ENCODE measurements at places on chromosomes 4 and X.

GRCh38 chr4:94507281-94507680 lies 55.5 kb downstream of the PDLIM5 start:
- no peak for DNase-seq

GRCh38 chr4:11079171-11079570 lies 349.5 kb downstream of the HS3ST1 start:
- peak; percentile 81 for DNase-seq

DNA sequence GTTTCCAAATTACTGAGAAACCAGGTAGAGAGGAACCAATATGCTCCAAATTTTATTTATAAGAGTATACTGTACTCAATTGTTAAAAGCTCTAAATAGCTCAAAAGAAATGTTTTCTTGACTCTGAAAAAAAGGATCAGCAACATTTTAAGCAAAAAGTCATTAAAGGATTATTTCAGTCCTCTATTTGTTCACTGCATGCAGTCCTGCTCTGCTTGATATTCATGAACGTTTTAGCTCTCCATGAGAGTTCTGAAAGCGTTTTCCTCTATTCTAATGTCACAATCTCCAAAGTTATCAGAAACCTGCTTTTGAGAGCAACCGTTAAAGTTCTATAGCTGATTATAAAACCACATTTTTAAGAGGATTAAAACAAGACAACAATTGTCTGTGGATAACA lies 110.5 kb downstream of the APOOL start:
- no peak for DNase-seq

- DNase-seq: no peak
These were observed 100.6 kb downstream of the CHIC2 start for GRCh38 chr4:53963781-53964180.

DNA sequence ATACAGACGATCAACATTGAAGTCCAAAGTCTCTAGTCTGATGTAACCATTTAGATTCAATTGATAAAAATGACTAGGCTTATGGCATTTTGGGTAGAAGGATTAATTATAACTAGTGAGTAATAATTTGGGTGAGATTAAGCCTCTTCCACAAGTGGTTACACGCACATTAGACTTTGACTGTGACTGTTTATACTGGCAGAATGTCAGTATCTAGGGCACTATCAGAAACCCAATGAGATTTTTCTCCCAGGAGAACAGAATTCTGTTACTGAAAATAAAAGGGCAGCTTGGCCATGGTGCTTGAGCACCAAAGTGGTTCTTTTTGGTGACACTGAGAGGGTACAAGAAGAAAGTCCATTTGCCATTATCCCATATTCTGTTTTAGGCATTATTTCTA lies 3.3 kb downstream of the PLS3 start:
- no peak for DNase-seq

DNA sequence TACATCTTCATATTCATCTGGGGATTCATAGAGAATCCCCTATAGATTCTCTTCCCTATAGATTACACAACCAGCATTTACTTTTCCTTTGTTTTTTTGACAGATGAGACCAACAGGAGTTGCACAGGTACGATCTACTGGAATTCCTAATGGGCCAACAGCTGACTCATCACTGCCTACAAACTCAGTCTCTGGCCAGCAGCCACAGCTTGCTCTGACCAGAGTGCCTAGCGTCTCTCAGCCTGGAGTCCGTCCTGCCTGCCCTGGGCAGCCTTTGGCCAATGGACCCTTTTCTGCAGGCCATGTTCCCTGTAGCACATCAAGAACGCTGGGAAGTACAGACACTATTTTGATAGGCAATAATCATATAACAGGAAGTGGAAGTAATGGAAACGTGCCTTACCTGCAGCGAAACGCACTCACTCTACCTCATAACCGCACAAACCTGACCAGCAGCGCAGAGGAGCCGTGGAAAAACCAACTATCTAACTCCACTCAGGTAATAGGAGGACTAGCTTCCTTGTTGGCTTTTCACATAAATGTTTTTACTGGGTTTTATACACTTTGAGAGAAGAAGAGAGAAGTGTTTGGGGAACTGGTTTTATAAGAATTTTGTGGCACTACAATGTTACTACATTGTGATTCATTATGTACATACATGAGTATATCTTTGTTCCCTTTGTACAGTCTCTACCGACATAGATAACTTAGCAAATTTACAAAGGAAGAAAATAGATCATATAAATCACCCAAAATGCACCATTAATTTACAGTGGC lies 137.2 kb downstream of the DIPK2B start:
- DNase-seq: peak; percentile 30

GRCh38 chr4:114636192-114636935 lies 37.8 kb downstream of the UGT8 start:
- no peak for DNase-seq

DNA sequence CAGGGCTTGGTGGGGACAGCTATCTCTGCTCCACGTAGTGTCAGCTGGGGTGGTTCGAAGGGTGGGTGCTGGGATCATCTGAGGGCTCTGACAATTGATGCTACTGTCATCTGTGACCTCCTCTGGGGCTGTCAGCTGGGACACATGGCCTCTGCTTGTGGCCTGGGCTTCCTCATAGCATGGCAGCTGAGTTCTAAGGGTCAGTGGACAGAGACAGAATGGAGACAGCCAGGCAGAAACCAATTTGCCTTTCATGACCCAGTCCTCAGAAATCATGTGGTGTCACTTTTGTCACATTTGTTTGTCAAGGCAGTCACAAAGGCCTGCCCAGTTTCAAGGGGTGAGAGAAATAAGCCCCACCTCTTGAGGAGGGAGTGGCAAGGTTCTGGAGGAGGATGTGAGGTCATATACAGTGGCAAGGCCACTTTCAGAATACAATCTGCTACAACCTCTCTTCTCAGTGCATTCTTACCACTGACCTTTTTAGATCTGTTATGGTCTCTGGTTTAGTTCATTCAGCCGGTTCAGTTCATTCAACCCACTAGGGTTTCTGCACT lies 103.6 kb upstream of the BCOR start:
- no peak for DNase-seq

- DNase-seq: peak; percentile 92
These were observed 247.6 kb upstream of the RPS6KA3 start for GRCh38 chrX:20514358-20514757.

DNA sequence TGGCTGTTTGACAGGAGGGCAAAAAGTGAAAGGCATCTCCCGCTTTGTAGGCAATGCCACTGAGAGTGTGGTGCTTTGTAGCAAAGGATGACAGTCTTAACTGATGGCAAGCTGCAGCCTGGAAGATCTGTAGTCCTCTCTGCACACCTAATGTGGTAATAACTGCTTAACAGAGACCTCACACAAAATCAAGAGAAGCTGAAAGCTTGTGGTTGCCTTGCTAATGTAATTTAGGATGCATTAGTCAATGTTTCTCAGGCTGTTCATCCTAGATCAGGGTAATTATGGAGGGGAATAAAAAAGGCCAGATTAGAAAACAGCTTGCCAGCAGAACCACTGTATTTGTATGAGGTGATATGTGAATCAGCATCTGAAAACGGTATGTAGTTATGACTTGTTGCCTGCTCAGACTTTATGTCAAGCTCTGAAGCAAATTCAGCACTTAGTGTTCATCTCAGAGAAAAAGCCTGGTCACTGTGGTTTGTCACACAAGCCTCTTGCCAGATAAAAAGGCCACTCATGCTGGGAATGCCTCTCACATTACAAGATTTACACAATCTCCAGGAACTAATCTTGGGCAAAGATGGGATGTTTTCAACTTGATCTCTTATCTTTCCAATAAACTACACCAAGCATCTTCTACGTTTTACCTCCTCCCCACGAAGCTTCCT lies 130.8 kb downstream of the ENOX2 start:
- peak; percentile 81 for DNase-seq

DNA sequence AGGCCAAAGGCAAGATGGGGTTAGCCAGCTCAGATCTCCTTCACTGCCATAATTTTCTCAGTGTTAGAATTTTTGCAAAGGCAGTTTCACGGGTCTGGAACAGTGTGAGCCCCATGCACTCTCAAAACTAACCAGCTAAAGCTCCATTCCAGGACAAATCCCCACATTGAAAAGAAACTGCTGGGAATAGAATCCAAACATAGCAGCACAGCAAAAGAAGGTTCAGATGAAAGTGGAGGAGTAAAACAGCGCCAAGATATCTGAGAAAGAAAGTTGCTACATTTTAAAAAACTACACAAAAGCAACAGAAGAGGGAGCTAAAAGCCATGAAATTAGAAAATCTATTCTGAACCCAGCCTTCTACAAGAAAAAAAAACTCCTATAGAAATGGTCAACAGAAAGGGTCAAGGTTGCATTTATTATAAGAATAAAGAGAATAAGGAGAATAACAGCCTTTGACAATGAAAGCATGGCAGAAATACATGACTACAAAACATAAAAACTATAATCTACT lies 39.6 kb upstream of the SLC7A3 start:
- peak; percentile 25 for DNase-seq

DNA sequence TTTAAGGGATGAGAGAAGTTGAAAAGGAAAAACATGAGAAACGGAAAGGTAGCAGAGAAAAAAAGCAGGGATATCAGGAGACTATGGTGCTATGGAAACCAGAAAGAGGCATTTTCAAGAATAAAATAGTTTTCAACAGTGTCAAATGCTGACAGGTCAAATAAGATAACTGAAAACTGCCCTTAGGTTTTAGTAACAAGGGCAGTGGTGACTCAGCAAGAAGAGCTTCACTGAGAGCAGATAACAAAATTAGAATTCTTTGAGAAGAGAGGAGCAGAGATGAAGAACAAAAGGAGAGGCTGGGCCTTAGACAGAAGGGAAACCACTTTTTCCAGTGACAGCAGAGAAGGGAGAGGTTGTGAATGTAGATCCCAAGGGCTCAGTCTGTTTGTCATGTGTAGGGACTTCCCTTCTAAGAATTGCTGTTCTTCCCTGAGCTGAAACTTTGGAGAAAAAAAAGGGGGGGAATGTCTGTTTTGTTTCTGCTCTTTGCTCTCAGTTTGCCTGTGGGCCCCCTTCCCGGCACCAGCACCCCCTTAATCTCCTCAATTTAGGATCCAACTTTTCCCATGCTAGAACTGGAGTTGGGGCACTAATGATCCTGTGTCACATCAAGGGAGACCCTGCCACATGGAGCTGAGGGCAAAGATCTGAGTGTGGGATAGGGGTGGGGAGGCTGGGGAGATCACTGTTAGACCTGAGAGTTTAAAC lies 26.8 kb upstream of the MAGEA10 start:
- no peak for DNase-seq

DNA sequence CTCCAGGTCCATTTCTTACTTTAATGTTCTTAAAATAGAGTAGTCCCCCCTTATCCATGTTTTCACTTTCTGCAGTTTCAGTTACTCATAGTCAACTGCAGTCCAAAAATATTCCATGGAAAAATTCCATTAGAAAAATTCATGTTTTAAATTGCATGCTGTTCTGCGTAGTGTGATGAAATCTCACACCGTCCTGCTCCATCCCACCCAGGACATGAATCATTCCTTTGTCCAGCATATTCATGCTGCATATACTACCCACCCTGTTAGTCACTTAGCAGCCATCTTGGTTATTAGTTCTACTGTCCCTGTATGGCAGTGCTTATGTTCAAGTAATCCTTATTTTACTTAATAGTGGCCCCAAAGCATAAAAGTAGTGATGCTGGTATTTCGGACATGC lies 5.4 kb upstream of the PDLIM5 start:
- peak; percentile 97 for DNase-seq

GRCh38 chrX:11664211-11665167 lies 1.2 kb downstream of the ARHGAP6 start:
- DNase-seq: no peak

DNA sequence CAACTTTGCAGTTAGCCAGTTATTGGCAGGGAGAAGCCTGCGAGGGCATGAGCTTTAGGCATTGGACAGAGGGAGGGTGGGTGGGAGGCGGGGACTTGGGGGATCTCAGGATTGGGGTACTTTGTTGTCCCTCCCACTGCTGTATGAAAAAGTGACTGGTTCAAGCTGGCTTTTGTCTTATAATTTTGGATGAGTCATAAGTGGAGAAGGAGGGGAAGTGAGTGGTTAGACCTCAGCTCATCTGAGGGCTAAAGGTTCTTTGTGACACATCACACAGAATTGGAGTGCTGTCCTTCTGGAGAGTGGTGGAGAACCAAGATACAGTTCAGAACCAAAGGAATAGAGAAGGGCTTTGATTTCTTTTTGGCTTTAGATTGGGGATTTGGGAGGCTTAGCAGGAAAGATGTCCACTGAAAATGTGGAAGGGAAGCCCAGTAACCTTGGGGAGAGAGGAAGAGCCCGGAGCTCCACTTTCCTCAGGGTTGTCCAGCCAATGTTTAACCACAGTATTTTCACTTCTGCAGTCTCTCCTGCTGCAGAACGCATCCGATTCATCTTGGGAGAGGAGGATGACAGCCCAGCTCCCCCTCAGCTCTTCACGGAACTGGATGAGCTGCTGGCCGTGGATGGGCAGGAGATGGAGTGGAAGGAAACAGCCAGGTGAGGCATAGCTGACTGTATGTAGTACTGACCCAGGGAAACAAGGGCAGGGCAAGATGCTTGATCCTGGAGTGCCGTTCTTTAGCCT lies at the start of gene SLC4A4:
Gene SLC4A4 (plus strand): TSS at position 175 of the 748 bp plus-strand sequence.
- peak; percentile 69 for DNase-seq

DNA sequence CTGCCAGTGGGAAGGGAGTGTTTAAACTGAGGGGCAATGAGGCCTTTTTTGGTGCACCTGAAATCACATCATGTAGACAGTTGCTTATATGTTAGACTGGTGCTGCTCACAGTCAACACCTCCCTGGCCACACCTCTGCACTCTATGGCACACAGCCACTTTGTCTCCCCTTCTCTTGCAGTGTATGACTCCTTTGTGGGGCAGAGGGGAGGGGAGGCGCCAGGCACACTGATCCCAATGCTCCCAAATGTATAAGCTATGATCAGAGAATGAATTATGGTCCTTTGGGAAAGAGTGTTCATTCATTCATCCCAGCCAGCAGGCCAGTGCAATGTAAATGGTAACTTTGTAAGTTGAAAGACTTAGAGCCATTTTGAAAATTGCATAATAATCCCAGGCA lies 4.6 kb upstream of the GPC3 start:
- DNase-seq: no peak

DNA sequence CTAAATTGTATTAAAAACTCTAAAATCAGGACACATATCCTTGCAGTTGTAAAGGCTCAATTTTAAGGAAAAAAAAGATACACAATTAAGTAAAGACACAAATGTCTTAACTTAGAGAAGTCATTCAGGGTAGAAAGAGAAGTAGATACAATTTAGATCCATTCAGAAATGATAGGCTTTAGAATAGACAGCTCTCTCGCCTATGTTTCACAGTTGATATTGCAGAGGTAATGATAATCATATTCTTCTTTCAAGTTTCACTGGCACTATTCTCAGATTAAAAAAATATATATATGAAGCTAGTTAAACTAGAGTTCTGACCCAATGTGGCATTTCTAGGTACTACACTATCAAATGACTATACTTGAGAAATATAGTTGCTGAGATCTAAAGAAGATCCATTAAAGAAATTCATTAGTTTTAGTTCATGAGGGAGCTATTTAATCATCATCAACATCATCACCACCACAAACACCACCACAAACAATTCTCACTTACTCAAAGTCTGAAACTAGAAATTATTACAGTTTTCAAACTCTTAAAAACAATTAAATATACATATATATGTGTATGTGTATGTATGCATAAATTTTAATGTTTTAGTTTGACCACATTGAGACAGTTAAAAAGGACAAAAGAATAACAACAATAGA lies 93.1 kb downstream of the ANTXR2 start:
- no peak for DNase-seq

Measured in fibroblast of mammary gland (primary cell).